CD4-positive, alpha-beta memory T cell (primary cell): ENCODE measurements at places on chromosomes 6 and 20.

- DNase-seq = no peak
Observed at GRCh38 chr6:136464874-136465273, 85.3 kb downstream of the MAP7 start.

GRCh38 chr20:50538276-50538675 lies 28.1 kb downstream of the PTPN1 start:
- DNase-seq = no peak

DNA sequence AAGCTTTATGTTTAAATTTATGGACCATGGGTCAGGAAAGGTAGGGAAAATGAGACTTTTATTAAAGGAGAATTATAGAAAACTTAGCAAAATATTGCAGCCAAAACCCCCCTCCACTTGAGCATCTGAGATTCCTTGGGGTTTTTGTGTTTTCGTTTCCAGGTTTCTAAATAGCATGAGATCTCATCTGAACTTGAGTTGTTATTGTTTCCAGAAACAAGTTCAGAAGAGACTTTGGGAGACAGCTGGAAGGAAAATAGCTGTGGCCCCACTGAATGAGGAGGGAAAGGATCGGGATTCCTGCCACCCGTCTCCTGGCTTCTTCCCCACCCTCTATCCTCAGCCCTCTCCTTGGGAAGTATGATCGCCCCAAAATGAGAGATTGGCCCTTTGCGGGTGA lies 75.5 kb downstream of the TBC1D7 start:
- DNase-seq = no peak

GRCh38 chr6:25025919-25026301 lies 90.2 kb upstream of the RIPOR2 start:
- DNase-seq = no peak

DNA sequence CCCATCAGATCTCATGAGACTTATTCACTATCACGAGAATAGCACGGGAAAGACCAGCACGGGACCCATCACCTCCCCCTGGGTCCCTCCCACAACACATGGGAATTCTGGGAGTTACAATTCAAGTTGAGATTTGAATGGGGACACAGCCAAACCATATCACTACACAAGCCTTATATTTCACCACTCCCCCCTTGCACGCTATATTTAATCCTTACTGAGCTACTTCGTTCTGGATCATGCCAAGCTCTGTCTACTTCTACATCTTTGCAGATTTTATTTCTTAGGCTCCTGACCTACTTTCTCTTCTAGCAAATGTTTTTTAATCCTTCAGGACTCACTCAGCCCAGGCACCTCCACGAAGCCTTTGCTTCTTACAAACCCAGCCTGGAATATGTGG lies 452.6 kb upstream of the SOX4 start:
- no peak for DNase-seq

- no peak for DNase-seq
Observed at GRCh38 chr6:144757299-144757698, 472.2 kb downstream of the UTRN start.
